ENCODE measurements at places on chromosomes 6 and 20.

DNA sequence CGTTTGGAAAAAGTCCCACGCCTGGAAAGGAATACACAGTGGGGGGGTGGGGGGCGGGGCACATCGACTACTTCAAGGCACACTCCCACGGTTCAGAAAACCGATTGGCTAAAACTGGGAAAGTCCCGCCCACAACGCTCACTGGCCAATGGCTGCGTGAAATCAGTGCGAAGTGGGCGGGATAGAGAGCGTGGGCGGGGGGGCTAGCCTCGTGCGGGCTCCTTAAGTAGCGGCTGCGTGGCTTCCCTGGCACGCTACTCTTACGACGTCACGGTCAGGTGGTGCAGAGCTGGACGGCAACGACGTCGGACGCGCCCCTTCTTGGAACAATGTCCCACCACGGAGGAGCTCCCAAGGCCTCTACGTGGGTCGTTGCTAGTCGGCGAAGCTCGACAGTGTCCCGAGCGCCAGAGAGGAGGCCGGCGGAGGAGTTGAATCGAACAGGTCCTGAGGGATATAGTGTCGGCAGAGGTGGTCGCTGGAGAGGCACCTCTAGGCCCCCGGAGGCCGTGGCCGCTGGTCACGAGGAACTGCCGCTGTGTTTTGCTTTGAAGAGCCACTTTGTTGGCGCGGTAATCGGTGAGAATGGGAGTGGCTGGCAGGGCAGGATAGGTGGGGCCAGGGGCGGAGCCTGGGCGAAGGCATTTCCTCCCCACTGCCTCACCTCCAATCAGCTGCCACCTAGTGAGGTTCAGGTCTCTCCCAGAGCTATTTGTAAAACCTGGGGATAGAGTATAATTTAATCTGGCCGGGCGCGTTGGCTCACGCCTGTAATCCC, at the start of gene DDX43:
DDX43 (plus strand) TSS at position 252 of the 778 bp plus-strand sequence; CDS start at position 330, 78 bp downstream.
- DNase-seq: peak; percentile 68

GRCh38 chr20:52294106-52294628, 102.6 kb upstream of the ZFP64 start:
- no peak for DNase-seq

DNA sequence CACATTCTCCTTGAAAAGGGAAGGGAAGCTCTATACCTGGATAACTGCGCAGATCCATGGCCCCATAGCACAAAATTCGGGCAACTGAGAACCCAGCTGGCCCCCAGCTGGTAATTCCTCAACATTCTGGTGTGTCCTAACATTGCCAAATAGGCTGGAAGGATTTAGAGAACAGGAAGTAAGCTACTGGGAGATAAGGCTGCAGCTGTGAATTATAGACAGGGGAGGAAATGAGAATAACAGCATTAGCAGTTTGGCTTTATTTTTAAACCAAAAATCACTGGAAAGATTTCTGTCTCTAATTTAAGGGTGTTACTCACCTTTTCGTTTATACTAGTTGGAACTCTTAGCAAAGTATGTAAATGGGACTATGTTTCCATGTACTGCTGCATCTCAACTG, 97.2 kb downstream of the TULP4 start:
- DNase-seq: no peak

GRCh38 chr6:36947570-36948351, 6.8 kb upstream of the PI16 start:
- no peak for DNase-seq

DNA sequence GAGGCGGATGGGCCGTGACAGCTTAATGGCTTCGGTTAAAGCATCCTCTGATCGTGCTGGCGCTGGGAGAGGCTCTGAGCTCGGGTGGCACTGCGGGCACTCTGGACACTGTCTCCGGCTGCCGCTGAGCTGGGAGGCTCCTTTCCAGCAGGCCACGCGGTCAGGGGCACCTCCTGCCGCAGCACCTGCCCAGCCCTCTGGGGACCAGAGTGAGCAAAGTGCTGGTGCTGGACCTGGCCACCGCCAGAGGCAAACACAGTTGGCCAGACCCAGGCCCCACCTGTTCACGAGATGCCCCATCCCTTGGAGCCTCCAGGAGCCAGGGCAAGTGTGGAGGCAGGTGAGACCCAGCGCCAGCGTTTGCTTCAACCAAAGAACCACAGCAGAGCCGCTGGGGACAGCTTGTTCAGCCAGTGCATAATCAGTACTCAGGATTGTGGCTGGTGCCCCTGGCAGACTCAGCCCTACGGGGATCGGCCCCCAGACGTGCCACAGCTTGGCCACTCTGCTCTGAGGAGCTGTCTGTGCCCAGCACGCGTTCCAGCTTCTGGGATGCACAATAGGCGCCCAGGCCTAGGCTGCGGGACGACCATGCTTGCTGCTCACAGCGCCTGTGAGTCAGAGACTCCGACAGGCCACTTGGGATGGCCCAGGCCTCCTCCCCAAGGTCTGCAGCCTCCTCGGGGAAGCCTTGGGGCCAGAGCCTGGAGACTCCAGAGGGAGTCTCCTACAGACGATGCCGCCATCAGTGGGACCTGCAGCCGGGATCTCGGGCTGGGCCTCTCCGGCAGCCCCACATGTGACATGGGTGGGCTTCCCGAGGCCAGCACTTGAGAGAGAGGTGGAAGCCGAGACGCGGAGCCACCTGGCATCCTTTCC, 38.2 kb upstream of the SLCO4A1 start:
- no peak for DNase-seq

Data from germinal center (tissue), 1 donor.